ENCODE measurements at places on chromosomes 13 and 19. TPM values are rescaled to one million over a fixed set of nuclear protein-coding genes. Genes with fewer than 3 reads are reported as not detected.

MRPL4 gene
- total RNA-seq: 55.8 TPM

GRCh38 chr19:23867895-23868294, 46.8 kb upstream of the ZNF726 start:
- no peak overlapping the region for H3K27ac ChIP-seq
- no peaks in the 10 kb centered on the region for H3K4me1 ChIP-seq
- H3K27me3 ChIP-seq: no peaks in the 10 kb centered on the region
- H3K4me3 ChIP-seq: no peak overlapping the region

DNA sequence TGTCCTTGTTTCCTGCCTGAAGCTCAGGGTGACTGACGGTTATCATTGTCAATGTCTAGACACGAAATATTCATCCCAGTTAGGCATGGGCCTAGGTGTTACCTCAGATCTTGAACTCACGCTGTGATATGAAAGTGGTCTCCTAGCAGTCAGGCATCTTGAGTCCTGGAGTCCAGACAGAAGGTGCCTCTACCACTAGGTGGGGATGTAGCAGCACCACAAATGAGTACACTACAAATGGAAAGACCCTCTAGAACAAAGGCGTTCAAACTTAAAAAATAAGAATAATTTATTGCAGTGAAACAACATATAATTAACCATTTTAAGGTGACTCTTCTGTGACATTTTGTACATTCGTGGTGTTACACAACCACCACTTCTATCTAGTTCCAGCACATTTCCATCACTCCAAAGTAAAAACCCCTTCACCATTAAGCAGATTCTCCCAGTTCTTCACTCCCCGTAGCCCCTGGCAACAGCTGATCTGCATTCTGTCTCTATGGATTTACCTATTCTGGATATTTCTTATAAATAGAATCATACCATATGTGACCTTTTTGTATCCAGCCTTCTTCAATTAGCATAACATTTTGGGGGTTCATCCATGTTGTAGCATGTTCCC, 11.9 kb upstream of the FRY start:
- H3K36me3 ChIP-seq: no peaks in the 10 kb centered on the region
- H3K4me3 ChIP-seq: no peak overlapping the region
- no peak overlapping the region for H3K27ac ChIP-seq
- no peaks in the 10 kb centered on the region for H3K4me1 ChIP-seq
- peaks cover 3% of the 10 kb centered on the region for H3K27me3 ChIP-seq

TPRX2 gene
- total RNA-seq: not detected

CYP4F8 gene
- total RNA-seq: not detected

DNA sequence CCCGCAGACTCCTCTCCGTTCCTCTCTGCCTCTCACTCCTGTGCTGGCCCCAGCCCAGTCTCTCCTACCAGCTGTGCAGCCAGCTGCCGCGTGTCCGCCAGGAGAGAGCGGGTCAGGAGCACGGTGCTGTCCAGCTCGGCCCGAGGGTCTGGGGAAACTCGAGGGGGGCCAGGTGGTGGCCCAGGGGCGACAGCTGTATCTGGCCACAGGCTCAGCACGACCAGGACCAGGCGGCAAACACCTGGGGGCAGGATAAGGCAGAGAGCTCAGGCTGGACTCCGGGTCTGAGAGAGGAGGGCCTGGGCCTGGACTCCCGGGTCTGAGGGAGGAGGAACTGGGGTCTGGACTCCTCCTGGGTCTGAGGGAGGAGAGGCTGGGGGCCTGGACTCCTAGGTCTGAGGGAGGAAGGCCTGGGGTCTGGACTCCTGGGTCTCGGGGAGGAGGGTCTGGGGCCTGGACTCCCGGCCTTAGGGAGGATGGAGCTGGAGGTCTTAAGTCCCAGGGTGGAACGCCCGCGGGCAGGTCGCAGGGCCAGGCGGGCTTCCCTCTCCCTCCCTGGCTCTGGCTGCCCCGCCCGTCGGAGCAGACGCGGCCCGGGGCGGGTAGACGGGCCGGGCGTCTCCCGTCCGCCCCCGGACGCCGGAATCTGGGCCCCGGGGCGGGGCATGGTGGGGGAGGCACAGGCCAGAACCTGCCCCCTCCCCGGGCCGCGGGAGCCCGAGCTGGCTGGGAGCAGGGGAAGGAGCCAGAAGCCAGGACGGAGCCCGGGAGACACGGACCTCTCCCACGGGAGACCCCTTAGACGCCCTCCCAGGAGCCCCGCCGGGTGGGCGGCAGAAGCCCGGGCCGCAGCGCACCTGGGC, 1.3 kb downstream of the IL11 start:
- DNase-seq: no peak
- H3K36me3 ChIP-seq: peaks cover 2% of the 10 kb centered on the region
- H3K27ac ChIP-seq: no peak overlapping the region
- H3K4me1 ChIP-seq: peaks cover 5% of the 10 kb centered on the region
- no peak overlapping the region for H3K4me3 ChIP-seq

GRCh38 chr19:33496038-33496895, 25.3 kb downstream of the PEPD start:
- H3K4me3 ChIP-seq: no peak overlapping the region
- H3K4me1 ChIP-seq: no peaks in the 10 kb centered on the region
- H3K27me3 ChIP-seq: no peaks in the 10 kb centered on the region
- no peak for DNase-seq
- H3K27ac ChIP-seq: no peak overlapping the region
- H3K36me3 ChIP-seq: no peaks in the 10 kb centered on the region

GRCh38 chr19:50607874-50608785, 31.6 kb downstream of the SYT3 start:
- peak overlapping the region; percentile 35 for H3K27ac ChIP-seq
- peak; percentile 88 for DNase-seq
- peaks cover 10% of the 10 kb centered on the region for H3K4me1 ChIP-seq

GRCh38 chr19:50000841-50001557, 24.2 kb downstream of the VRK3 start:
- no peaks in the 10 kb centered on the region for H3K27me3 ChIP-seq
- H3K36me3 ChIP-seq: peaks cover 25% of the 10 kb centered on the region
- peaks cover 21% of the 10 kb centered on the region for H3K4me1 ChIP-seq
- no peak overlapping the region for H3K27ac ChIP-seq
- no peak for DNase-seq

DNA sequence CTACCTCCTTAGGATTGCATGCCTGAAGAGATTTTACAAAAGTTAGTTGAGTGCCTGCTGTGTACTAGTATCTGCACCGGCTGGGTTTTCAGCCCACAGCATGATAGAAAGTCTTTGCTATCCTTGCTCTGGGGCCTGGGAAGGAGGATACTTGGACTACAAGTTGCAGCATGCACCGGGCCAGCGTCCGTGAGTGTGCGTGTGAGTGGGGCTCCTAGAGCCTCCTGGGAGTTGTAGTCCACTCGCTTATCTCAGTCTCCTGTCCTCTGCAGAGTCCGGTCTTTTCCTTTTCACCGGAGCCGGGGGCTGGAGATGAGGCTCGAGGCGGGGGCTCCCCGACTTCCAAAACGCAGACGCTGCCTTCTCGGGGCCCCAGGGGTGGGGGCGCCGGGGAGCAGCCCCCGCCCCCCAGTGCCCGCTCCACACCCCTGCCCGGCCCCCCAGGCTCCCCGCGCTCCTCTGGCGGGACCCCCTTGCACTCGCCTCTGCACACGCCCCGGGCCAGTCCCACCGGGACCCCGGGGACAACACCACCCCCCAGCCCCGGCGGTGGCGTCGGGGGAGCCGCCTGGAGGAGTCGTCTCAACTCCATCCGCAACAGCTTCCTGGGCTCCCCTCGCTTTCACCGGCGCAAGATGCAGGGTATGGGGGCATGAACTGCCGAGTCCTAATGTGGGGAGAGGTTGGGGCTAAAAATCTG, 20.6 kb downstream of the BRSK1 start:
- H3K36me3 ChIP-seq: peaks cover 7% of the 10 kb centered on the region
- no peak overlapping the region for H3K4me3 ChIP-seq
- DNase-seq: no peak
- no peak overlapping the region for H3K27ac ChIP-seq
- H3K4me1 ChIP-seq: peaks cover 8% of the 10 kb centered on the region

DNA sequence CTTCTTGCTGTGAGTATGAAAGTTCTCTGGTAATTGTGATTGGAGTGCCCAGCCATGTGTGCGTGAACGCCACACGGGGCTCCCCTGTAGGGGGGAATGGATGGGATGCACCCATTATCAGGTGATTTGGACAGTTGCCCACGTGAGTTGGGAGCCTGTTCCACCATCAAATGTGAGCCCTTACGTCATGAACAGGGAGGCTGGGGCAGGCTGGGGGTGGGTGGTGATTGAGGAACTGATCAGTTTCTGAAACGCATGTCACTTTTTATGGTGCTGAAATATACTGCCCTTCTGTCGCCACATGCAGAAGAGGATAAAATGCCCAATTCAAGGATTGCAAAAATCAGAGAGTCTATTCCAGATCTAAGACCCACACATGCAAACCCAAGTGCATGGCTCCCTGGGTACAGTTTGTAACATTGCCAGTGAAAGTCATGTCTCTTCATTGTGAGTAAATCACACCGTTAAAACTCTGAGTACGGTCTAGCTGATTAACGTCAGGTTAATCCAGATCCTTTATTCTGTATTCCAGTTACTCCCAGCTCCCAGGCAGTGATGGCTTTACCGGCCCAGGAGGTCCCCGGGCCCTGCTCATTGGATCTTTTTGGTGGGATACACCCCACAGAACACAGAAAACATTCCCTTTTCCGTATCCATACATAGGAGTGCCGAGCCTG, 90.2 kb downstream of the RAB20 start:
- peaks cover 14% of the 10 kb centered on the region for H3K27me3 ChIP-seq
- no peak overlapping the region for H3K27ac ChIP-seq
- H3K4me3 ChIP-seq: no peak overlapping the region

EXOC3L2 gene
- total RNA-seq: not detected

MBD3L3 gene
- not detected for total RNA-seq

DNA sequence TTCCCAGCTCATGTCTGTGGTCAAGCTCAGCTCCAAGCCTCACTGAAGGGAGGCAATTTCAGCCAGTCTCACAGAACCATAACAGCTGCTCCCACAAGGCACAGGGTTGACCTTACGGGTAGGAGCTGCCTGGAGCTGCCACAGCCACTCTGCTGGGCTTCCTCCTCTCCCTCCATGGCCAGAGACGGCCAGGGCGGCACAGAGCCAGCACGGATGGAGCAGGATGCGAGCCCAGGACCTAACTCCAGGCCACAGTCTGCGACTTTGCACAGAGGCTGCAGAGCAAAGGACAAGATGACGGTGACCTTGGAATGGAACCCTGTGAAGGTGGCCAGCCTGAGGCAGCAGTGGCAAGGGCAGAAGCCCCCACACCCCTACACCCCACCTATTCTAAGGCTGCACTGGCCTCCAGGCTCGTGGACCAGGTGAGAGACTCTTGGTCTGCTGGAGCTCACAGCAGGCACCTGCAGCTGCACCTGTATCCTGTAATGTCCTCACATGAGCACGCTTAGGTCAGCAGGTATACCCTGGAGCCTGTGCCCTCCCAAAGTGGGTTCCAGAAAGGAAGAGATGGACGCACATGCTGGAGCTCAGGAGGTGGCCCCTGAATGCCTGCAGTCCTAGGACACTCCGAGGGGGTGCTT, 29.6 kb downstream of the ADPRHL1 start:
- H3K27me3 ChIP-seq: peaks cover 2% of the 10 kb centered on the region
- no peak for DNase-seq
- no peak overlapping the region for H3K4me3 ChIP-seq
- H3K27ac ChIP-seq: no peak overlapping the region

Measured in activated naive CD8-positive, alpha-beta T cell treated with anti-CD3 and anti-CD28 coated beads, Interleukin-2, amount 10 ng/mL, durations not matched to agents 7 days and 5 days (primary cell).